Stimulated activated CD4-positive, alpha-beta T cell treated with anti-CD3 and anti-CD28 coated beads, Interleukin-12 subunit alpha, Interleukin-12 subunit beta, amount 100 ng/mL, for 48 hours (primary cell): ENCODE measurements at places on chromosomes 11 and 22.

GRCh38 chr11:75159151-75159953 is 8.4 kb downstream of the SLCO2B1 start:
- no peak for DNase-seq

GRCh38 chr22:20885017-20885556 is 26.3 kb downstream of the SNAP29 start:
- DNase-seq: no peak

DNA sequence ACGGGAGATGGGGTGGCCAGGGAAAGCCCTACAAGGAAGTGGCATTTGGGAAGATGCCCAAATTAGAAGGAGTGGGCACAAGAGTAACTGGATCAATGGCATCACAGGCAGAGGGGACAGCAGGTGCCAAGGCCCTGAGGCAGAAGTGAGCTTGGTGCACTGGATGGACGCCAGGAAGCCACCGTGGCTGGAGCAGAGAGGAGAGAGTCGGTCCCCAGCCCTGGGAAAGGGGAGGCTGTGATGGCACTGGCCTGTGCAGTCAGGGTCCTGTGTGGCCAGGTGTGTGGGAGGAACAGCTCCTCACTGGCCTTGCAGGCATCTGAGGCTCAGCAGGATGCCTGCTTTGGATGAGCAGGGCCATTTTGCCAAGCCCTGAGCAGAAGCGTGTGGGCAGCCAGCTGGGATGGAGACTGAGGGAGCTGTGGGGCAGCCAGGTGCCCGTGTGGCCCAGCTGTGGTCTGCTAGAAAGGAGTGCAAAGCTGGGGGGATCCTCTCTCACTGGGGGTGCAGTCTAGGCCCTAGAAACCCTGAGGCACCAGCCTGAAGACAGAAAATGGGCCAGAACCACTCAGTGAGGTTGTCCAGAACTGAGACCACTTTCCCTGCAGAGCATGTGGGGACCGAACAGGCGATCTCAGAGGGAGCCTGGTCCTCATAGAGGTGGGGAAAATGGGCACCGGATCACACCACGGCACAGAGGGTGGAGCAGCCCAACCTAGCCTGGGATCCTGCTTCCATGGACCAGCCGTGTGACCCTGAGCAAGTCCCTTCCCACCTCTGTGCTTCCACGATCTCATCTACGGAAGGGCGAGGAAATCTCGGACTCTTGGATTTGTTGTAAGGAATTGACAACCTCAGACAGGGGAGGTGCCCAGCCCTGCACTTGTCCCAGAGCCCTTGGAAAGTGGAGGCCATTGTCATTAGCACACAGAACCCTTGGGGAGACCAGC is 78.6 kb upstream of the RTL6 start:
- no peak for DNase-seq

DNA sequence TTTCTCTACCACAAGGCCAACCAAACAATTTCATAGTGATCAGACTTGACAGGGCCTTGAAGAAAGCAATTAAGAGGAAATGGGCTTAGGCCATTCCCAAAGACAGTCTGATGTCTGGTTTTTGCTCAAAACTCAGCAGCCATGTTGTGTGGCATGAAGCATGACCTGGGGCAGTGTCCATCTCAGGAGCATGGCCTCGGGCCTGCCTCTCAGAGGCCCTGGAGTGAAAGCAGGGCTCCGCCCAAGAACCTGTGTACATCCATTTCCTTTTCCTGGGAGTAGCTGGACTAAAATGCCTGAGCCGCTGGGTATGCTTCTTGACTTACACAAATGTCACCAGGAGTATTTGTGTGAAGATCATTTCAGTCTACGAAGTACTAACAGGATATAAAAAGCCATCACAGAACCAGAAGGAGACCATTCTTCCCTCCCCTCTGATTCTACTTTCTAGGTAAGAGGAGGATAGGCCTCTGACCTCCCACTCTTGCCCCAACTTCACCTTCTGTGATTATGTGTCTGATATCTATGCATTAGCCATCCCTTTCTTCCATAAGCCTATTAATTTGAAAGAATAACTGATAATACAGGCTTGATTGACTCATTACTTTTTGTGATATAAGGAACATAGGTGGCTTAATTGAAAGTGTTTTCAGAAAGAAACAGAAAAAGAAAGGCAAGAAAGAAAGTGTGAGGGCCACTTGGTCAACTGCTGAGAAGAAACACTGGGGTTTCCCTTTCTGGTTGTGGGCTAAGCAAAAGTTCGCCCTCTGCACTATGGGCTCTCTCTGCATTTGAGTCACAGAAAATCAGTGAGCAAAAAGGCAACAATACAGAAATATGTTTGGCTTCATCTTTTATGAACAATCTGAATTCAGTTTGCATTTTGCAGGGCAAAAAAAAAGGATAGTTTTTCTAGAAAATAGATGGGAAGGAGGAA is 188.6 kb upstream of the MTMR2 start:
- DNase-seq: no peak

DNA sequence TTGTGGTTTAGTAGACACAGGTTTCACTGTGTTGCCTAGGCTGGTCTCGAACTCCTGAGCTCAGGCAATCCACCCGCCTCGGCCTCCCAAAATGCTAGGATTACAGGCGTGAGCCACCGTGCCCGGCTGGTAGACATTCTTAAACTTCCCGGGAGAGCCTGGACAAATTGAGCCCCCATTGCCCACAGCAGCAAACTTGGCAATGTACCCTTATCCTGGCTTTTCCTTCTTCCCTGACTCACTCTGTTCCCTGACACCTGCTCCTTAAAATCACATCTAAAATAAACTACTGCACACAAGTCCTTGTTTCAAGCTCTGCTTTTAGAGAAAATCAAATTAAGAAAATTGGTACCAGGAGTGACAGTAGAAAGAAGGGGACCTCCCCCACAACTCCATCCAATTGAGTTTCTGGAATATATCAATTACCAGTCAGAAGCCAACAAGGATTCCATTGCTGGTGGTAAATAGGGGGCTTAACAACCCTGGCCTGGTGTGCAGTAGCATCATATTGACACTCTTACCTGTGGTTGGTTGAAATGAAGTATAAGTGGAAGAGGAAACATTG is 7.4 kb upstream of the MCHR1 start:
- no peak for DNase-seq

GRCh38 chr11:116563028-116563711 is 209.6 kb downstream of the BUD13 start:
- no peak for DNase-seq

DNA sequence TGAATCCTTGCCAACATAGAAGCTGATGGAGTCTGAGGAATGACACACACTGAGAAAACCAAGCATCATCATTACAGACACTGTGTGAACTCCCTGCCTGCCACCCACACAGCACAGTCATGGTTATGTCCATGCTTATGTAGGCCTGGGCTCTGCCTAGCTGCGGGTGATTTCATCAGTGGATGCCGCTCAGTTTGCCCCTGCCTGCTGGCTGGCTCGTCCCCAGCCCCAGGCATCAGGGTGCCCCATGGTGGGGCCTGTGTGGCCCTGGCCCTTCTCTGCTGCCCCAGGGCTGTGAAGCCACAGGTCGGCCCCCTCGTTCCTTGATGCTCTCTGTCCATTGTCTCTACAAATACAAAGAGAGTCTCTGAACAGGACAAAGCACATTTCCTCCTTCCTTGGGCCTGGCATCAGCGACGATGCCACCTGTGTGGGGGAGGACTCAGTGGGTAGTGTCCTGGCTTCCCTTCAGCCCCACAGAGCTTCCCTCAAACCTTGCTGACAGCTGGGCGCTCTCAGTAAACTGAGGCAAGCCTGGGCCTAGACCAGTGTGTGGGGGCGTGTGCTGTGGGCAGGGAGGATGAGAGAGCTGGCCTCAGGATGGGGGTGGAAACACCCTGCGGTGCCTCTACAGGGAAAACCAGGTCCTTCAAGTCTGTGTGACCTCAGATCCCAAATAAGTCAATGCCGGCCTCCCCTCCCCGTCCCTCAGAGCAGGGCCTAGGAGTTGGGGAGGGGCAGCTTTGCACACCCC is 20.0 kb upstream of the TUB start:
- DNase-seq: no peak

GRCh38 chr11:20125927-20126326 is 34.3 kb downstream of the DBX1 start:
- DNase-seq: no peak

DNA sequence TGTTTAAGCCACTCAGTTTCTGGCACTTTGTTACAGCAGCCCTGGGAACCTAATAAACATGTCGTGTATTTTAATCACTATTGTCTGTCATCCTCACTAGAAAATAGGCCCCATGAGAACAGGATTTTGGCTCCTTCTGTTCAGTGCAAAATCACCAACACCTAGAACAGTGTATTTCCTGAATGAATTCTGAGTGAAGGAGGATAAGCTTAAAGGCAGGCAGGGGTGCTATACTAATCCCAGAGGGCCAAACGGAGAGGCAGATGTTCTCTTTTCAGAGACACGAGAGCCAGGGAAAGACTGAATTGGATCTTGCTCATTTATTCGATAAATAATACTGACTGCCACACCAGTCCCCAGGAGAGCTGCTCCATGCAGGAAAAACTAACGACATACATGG is 10.4 kb downstream of the SMCO4 start:
- DNase-seq: no peak

DNA sequence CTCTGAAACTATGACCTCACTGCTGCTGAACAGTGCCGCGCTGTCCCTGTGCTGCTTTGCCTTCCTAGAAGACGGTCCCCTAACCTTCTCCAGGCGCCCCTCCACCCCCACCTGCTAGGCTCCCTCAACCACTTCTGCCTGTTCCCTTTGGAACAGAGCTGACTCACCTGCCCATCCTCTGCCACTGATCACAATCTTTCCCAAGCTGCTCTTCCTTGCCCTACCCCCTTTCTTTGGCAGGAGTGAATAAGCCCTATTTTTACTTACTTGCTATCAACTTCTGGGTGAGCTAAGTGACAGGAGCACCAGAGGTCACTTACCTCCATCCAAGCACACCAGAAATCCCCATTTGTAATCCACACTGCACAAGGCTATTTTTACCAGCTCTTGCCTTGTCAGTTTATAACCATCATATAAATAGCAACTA is 116.0 kb upstream of the BID start:
- DNase-seq: no peak

GRCh38 chr11:1843098-1843473 is 4.3 kb downstream of the TNNI2 start:
- DNase-seq: no peak

DNA sequence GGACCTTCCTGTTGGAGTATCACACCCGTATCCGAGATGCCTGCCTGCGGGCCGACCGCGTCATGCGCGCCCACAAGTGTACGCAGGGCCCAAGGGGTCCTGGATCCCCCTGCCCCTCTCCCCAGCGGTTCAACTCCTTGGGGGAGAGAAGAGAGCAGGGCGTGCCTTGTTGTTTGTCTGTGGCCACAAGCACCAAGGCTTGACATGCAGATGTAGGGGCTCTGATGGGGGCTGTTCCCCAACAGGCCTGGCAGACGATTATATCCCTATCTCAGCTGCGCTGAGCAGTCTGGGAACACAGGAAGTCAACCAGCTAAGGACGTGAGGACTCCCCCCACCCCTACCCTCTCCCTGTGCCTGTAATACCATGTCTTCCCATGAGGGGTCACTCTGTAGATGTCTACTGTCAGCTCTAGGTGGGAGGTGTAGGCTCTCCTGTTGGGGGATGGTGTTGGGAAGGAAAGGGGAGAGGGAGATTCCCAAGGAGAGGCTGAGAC is 6.8 kb downstream of the CFL1 start:
- no peak for DNase-seq

DNA sequence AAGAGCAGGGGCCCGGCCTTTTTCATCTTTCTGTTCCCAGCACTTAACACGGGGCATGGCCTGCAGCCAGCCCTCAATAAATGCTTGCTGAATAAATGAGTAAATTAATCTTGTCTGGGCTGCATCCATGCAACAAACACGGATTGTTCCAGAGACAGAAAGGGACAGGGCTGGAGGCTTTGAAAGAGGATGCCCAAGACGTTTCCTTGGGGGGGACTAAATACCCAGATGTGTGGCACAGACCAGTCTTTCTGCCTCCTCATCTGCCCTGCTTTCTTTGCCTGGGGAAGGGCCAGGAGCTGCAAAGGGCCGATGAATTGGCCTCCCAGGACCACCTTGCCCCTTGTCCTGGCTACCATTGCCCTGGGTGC is 40.4 kb downstream of the SHISAL1 start:
- DNase-seq: no peak

DNA sequence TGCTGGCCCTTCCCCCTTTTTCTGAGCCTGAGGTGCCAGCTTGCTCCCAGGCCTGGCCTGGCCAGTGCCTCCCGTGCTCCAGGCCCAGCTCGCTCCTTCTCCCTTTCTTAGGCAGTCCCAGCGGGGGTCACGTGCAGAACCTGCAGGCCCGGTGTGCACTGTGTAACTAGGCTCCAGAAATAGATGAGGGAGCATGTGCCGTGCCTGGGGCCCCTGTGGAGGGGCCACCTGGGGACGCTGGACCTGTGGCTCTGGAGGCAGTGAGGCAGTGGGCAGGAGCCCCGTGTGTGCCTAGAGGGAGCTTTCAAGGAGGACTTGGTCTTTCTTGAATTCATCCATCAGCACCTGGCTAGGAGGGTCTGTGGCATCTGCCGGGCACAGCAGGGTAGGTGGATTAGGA is 11.5 kb downstream of the PTDSS2 start:
- no peak for DNase-seq

DNA sequence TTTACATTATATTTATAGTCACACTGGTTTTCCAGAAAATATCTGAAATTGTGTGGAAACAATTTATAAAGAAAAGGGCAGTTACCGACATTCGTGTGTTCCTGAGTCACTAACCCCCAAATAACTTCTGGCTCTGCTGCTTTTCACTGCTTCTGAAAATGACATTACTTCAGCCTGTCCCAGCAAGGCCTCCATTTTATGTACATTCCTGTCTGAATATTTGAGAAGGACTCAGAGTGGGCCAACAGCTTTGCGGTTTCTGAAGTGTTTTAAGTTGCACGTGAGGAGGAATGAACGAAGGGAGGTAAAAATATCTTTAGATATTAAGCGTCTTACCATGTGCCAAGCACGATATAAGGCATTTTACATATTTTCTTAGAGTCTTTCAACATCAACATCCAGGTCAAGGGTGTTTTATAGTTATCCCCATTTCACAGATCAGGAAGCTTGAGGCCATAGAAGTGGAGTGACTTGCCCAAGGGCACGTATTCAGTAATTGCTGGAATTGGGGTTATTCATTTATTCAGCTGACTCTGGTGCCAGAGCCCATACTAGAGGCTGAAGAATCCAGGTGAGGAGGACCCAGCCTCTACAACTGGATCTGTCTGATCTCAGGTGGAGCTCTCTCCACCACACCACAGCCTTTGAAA is 30.8 kb upstream of the WNT11 start:
- no peak for DNase-seq

GRCh38 chr11:16611401-16611921 is 127.0 kb upstream of the C11orf58 start:
- DNase-seq: no peak
